Progenitor cell of endocrine pancreas (in vitro differentiated cells): ENCODE measurements at places on chromosomes 5 and 9. TPM values are rescaled to one million over a fixed set of nuclear protein-coding genes. Genes with fewer than 3 reads are reported as not detected.

DNA sequence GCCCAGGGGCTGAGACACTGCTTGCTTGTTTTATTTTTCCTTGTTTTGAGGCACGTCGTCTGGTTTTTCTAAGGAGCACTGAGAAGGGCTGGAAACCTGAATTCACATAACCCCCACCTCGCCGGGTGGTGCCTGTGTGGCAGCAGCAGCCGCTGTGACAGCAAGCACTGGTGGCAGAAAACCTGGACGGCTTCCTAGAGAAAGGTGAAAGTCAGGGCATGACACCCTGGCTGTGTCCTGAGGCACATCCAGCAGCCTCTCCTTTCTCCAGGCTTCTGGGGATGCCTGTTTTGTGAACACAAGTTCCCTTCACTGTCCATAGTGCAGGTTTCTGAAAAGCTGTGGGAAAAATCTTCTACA is 29.2 kb downstream of the MRPL36 start:
- H3K27me3 ChIP-seq, result peaks cover 22% of the 10 kb centered on the region
- H3K4me3 ChIP-seq, result no peak overlapping the region
- H3K36me3 ChIP-seq, result no peaks in the 10 kb centered on the region
- no peaks in the 10 kb centered on the region for H3K4me1 ChIP-seq
- no peak for DNase-seq
- no peak overlapping the region for H3K27ac ChIP-seq

GRCh38 chr9:130955947-130956621 is 17.0 kb upstream of the FIBCD1 start:
- H3K27me3 ChIP-seq, result peaks cover 8% of the 10 kb centered on the region
- DNase-seq, result no peak
- H3K36me3 ChIP-seq, result peaks cover 2% of the 10 kb centered on the region
- no peak overlapping the region for H3K4me3 ChIP-seq

DNA sequence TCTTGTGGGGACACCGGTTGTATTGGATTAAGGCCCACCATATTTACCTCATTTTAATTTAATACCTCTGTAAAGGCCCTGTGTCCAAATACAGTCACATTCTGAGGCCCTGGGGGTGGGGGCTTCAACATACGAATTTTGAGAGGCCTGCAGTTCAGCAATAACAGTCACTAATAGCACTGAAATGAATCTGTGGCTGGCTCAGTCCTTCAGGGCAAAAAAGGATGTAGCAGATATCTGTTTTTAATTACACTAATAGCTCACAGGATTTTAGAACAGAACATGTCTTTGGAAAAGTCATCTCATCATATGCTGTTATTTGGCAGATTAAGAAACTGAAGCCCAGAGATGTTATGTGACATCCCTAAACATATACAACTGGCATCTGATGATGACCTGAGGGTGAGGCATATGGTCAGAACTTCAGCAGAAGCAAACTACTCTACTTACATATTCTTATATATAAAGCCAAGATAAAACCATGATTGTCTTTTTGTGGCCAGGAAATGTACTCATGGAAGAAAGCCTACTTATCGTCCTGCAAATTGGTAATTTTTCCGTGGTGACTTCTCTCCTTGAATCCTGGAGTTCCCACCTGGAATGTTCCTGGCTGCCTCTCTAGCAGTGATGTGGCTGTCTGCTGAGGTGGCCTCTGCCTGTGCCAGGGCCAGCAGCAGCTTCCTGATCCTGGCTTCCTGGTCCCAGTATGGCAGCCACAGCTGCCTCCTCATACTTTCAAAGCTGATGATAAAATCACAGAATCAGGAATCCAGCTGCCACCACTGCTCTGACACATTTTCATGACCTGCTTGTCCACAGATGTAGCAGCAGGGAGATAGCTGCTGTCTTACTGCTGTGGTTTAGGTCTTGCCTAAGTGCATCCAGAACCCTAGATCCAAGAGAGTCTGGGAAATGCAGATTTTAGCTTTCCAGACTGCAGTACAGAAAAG is 72.1 kb upstream of the ANKRD55 start:
- H3K27ac ChIP-seq, result no peak overlapping the region
- no peak overlapping the region for H3K4me3 ChIP-seq
- peaks cover 4% of the 10 kb centered on the region for H3K4me1 ChIP-seq
- no peaks in the 10 kb centered on the region for H3K36me3 ChIP-seq
- no peak for DNase-seq

GRCh38 chr9:105188746-105189145 is 55.7 kb upstream of the SLC44A1 start:
- H3K36me3 ChIP-seq, result peaks cover 6% of the 10 kb centered on the region
- no peak overlapping the region for H3K27ac ChIP-seq
- no peak overlapping the region for H3K4me3 ChIP-seq
- no peaks in the 10 kb centered on the region for H3K4me1 ChIP-seq
- no peaks in the 10 kb centered on the region for H3K27me3 ChIP-seq

DNA sequence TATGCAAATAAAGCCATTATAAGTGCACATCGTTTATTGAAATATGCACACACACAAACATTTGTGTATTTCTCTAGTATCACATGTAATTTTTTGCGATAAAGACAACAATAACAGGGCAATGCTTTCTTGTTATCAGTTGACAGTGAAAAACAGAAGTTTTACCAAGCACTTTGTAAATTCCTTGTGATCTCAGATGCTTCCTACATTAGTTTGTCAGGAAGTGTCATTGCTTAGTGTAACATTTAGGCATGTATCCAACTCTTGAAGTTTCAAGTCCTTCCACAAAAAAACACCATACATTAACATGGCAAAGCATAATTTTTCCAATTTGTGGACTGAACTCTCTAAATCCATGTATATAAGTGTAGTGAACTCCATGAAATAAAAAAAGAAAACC is 46.4 kb downstream of the MOCS2 start:
- H3K27ac ChIP-seq, result no peak overlapping the region
- no peak overlapping the region for H3K4me3 ChIP-seq
- no peaks in the 10 kb centered on the region for H3K27me3 ChIP-seq
- H3K36me3 ChIP-seq, result peaks cover 1% of the 10 kb centered on the region
- H3K4me1 ChIP-seq, result no peaks in the 10 kb centered on the region
- DNase-seq, result no peak

- peaks cover 3% of the 10 kb centered on the region for H3K27me3 ChIP-seq
- H3K36me3 ChIP-seq, result no peaks in the 10 kb centered on the region
- H3K27ac ChIP-seq, result no peak overlapping the region
Observed at GRCh38 chr9:110777196-110777875, 108.7 kb downstream of the MUSK start.

DNA sequence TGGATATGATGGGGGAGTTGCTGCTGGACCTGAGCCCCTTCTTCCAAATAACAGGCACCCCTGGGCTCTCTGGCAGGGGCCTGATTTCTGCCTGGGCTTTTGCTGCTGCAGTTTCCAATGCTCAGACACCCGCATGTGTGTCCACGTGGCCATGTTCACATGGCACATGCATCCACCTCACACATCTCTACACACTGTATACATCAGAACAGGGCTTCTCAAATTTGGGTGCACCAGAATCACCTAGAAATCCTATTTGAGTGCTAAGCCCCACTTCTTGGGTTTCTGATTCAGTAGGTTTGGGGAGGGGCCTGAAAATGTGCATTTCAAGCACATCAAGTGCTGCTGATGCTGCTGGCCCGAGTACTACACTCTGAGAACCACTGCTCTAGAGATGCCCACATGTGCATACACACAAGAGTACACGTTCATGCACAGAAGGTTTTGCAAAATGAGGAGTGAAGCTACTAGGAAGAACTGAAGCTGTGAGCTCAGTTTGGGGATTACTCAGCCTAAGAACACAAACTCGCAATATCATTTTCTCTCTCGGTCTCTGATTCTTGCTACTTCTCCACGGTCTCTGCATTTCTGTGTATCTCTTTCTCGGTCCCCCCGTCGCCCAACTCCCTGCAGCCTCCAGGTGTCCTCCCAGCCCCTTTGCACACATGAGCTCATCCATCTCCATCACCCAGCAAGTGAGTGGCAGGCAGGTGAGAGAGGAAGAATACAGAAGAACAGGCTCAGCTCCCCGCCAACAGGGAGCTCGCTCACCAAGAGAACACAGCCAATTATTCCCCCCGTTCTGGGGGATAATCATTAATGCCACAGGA is 97.0 kb downstream of the PCDH1 start:
- DNase-seq, result no peak
- peaks cover 12% of the 10 kb centered on the region for H3K27me3 ChIP-seq
- H3K4me3 ChIP-seq, result no peak overlapping the region
- peaks cover 6% of the 10 kb centered on the region for H3K4me1 ChIP-seq
- no peaks in the 10 kb centered on the region for H3K36me3 ChIP-seq

ZNF366 gene
- not detected in 2 replicates for total RNA-seq

SPATA31E1 gene
- total RNA-seq, result not detected in 2 replicates

GPRIN1 gene
- 5.9 TPM in 2 replicates for total RNA-seq
